ENCODE measurements at places on chromosomes 3 and 15.

- no peak for DNase-seq
Measured at GRCh38 chr3:46058981-46059380, 31.7 kb upstream of the XCR1 start.

- no peak for DNase-seq
Measured at GRCh38 chr3:22371607-22372291, 620.7 kb upstream of the ZNF385D start.

- DNase-seq = peak; percentile 37
Measured at GRCh38 chr3:124620600-124621063, 109.6 kb upstream of the UMPS start.

DNA sequence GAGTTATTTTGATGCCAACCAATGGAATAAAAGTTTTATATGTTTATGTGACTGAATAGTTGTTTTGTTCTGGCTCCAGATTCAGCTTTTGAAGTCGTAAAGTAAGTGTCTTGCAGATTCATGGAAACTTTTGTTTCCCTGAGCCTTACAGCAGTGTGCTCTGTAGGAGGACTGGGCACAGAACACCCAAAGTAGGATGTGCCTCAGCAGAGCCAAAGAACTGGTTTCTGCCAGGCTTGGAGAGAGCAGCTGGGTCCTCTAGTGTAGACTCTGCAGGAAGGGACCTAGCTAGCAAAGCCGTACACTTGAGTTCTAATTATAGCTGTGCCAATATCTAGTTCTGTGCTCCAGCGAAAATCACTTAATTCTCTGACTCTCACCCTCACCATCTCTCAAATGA, 261.2 kb upstream of the DNAJC19 start:
- DNase-seq = no peak

DNA sequence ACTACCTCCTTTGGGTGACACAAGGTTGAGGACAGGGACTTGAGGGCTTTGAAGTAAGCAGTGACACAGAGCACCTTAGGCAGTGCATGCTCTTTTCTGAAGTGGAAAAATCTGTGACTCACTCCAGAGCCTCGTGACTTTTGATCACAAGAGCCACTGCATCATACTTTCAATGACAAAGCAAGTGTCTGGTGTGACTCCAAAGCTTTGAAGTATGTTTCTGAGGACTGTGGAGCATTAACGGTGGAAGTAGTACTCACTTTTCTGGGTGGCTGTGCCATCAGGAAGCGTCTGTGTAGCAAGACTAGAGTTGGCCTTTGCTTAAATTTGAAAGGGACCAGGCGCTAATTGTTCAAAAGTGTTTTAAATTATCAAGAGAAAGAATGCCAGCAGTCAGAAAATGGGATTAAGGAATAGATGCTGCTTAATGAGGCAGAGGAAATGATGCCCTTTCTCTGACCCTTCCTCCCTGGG, 210.7 kb upstream of the TRIM42 start:
- DNase-seq = no peak

DNA sequence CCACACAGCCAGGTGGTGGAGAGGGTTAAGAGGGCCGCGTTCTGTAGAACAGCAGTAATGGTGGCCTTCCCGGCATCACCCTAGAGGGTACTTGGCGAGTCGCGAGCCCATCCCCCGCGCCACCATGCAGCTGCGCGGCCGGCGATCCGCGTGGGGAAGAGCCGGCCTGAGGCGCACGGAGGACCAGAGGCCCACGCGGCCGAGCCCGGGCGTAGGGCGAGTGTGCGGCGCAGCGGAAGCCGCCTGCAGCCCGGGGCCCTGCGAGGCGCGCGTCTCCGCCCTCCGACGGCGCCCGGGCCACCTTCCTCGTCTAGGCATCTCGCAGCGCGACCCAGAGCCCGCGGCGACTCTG, 423 bp downstream of the TKT start:
- DNase-seq = no peak

DNA sequence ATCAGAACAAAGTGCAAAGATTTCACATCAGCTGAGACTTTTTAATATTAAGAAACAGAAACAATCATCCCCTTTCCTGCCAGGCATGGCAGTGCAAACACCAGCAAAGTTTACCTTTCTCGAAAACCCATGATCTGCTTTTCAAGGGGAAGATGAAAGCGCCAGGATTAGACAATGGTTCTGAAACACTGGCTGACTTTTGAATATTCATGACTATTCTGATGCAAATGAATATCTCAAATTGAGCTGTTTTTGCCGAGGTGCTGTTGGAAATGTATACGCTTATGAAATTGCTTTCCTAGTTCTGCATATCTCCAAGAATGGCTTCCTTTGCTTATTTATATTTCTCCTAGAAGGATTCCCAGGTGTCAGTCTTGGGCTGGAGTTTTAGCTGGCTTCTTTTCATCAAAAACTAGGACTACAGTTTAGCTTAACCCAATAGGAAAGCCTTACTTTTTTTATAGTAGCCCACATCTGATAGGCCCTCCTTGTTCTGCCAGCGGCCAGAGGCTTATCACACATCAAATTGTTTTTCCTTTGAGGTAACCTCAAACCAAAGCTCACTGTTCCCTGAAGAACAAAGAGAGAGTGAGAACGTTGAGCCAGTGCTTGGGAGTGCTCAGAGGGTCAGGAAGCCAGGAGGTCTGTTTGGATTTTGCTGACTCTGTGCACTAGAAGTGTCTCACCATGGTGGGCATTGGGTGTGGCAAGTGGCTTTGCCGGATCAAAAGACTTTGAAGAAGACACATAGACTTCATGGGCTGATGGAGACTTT, 74.0 kb upstream of the PLCL2 start:
- no peak for DNase-seq

DNA sequence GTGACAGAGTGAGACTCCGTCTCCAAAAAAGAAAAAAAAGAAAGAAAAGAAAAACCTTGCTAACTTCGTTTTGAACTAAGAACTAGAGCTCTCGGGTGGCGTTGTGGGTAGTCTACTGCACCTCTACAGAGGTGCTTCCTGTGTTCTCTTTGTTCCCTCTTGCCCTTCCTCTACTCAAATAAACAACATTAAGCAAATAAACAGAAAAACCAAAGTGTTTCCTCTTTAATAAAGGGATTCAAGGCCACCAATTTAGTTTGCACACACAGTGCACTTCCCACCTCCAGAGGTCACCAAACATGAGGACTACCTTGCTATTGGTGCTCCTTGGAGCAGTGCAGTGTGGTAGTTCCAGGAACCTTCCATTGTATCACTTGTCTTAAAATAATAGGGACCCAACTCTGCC, 354.2 kb upstream of the TBL1XR1 start:
- no peak for DNase-seq

GRCh38 chr15:93143186-93143585, 54.2 kb upstream of the RGMA start:
- no peak for DNase-seq

DNA sequence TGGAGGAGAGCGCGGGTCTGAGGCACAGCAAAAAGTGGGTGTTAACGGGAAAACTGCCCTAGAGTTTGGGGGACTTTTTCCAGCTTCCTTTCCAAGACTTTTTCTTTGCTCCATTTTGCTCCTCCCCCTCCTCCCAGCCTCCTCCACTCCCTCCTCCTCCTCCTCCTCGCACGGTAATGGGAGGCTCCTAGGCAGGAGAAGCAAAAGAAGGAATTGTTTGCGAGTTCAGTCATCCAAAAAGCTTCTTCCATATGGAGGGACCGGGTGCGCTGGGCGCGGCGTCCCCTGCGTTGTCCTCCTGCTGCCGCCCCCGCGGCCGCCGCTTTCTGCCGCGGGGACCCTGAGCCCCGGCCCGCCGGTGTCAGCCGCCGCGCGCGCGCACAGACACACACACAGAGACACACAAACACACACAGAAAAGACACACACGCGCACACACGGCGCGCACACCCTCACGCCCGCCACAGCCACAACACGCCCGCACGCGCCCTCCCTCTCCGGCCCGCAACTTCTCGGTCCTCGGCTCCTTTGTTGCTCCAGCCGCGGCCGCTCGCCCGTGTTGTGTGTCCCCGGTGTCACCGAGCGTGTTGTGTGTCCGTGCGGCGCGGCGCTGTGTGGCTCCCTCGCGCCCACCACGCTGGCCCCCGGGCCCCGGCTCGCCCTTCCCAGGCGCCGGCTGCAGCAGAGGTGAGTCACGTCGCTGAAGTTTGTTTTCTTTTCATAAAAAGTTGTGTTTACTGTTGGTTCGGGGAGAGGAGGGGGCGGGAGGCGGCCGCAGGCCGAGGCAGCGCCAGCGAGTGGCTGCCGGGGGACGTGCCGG, at the start of gene BOC:
Gene BOC, plus strand, starts transcription at position 228 of the 820 bp plus-strand sequence. CDS start 38,246 bp downstream, outside the sequence.
- DNase-seq = peak; percentile 47

DNA sequence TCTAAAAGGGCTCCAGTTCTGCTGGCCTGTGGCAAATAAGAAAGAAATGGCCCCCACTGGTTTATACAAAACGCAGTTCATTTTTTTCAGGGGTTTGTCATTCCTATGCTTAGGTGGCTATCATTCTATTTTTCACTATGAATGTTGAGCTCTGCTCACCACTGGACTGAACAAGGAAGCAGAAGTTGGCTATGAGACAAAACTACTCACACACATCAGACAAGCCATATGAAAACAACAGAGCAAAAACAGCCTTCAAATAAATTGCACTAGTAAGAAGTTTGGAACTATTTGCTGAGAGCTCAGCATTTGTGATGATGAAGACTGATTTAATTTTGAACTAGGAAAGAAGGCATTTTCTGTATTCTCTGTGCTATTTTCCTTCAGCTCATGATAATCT, 328.5 kb downstream of the MECOM start:
- DNase-seq = no peak

GRCh38 chr15:100686021-100686724, 83.8 kb downstream of the ASB7 start:
- no peak for DNase-seq

DNA sequence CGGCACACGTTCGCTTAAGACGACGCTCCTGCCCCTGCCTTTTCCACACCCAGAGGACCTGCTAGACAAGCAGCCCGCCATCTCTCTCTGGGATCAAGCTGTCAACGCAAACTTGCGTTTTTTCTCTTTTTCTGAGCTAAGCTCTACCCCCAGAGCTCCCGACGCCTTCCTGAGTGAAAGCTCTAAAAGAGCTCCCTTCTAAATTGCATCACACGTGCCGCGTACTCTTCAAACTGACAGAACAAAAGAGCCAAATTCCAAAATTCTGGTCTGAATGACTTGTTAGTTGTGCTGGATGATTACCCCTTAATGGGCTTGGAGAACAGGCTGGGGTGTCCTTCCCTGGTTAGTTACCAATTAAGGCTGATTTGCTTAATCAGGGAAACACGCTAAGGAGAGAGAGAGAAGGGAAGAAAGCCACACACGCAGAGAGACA, 81.2 kb downstream of the MDFIC2 start:
- DNase-seq = no peak

DNA sequence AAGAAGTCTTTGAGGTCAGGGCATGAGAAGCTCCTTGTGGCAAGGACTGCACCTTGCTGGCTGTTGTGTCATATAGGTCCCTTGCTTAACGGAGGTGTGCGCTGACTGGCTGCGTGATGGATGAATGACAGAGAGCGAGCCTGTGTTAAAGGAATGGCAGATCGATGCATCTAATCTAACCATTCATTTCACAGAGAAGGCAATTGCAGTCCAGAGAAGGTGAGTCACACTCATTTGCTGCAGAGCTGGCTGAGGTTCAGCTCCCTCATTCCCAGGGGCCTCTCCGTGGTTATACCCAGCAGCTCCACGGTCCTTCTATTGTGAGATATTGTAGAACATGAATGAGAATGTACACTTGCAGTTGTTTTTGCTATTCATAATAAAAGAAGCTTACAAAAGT, 289.3 kb downstream of the EPHB1 start:
- DNase-seq = no peak

DNA sequence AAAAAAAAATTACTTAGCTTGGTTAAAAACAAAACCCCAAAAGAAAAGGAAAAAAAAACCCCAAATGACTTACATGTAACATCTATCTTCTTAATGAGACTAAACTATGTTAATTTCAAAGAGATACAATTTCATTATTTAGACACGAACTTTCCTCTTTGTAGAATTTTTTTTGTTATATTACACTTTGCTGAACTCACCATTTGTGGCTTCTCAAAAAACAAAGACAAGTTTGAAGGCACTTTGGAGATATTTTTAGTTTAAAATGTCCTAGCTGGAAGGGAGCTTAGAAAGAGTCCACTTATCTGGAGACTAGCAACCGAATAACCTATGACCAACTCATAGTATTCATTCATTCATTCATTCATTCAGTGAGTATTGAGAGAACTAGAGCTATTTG, 301.7 kb upstream of the ROPN1 start:
- no peak for DNase-seq

DNA sequence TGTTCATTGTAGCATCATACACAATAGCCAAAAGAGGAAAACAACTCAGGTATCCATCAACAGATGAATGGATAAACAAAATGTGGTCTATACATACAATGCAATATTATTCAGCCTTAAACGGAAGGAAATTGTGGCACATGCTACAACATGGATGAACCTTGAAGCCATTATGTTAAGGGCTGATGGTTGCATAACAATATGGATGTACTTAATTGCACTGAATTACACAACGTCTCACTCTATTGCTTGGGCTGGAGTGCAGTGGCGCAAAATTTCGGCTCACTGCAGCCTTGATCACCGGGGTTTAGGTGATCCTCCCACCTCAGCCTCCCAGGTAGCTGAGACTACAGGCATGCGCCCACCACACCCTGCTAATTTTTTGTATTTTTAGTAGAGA, 7.0 kb upstream of the TMEM62 start:
- no peak for DNase-seq

- DNase-seq = no peak
Measured at GRCh38 chr15:62549345-62549970, 384.4 kb upstream of the C2CD4B start.

DNA sequence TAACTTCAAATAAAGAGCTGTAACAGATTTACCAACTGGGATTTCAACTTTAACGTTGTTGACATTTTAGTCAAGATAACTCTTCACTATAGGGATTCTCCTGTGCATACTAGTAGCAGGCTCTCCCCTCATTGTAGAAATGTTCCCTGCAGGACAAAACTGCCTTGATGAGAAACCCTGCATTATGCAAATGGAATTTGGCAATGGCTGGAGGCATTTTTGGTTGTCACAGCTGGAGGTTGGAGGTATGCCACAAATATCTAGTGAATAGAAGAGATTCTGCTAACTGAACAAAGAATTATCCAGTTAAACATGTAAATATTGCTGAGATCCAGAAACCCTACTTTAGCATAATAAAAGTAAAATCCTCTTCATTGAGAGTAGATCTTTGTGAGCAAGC, 928.8 kb upstream of the ALCAM start:
- DNase-seq = no peak

GRCh38 chr3:69306239-69307185, 79.4 kb downstream of the FRMD4B start:
- peak; percentile 72 for DNase-seq

- no peak for DNase-seq
Measured at GRCh38 chr15:90863987-90864386, 4.4 kb upstream of the FURIN start.
